Putamen (tissue), 1 donor: ENCODE measurements at places on chromosomes 5 and 9.

GRCh38 chr9:69079186-69079585, 43.6 kb downstream of the FXN start:
- DNase-seq, result no peak

GRCh38 chr9:4799775-4800174, 7.0 kb downstream of the RCL1 start:
- DNase-seq, result no peak

DNA sequence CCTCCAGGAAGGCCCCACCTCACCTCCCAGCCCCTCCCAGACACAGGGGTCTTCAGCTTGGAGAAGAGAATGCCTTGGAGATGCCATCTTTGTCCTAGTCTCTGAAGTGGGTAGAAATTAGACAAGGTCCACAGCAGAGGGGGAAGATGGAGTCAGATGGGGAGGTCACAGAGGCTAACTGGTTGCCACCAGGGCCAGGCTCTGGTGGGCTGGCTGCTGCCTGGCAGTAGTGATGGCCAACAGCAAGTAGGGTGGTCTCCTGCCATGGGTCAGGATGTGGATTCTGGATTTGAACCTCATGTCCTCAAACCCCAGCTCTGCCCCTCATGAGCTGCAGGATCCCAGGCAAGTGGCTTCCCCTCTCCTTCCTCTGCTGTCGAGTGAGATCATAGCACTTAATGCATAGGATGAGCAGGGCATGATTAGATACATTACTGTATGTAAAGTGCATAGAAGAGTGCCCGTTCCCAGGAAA, 38.7 kb upstream of the NEK6 start:
- no peak for DNase-seq

DNA sequence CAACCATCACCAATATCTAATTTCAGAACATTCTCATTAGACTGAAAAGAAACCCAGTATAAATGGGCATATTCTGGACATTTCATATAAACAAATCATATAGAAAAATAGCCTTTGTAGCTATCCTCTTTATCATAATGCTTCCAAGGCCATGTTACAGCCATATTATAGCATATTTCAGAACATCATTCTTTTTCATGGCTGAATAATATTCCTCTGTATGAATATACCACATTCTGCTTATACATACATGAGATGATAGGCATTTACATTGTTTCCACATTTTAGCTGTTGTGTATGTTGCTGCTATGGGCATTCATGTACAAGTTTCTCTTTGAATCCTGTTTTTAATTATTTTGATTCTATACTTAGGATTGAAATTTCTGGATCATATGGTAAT, 167.0 kb downstream of the FBXL17 start:
- no peak for DNase-seq

GRCh38 chr9:90340421-90340820, 302.2 kb downstream of the DIRAS2 start:
- DNase-seq, result no peak

DNA sequence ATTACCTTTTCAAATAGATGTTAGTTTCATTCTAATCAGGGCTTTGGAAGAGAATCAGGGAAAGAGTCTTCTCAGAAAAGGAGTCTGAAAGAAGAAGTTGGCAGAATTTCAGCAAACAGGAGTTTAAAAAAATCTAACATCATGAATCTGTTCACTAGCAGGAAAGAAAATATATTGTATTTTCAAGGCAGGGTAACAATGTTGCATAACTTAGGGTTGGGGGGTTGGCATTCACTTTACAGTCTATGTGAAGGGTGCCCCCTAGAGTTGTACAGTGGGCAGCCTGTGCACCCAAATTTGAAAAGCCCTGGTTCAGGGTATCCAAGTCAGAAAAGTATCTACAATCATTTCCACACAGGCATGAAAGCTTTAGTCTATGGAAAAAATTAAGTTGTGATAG, 348.4 kb upstream of the SLC30A5 start:
- peak; percentile 52 for DNase-seq

- no peak for DNase-seq
These were observed 40.4 kb downstream of the CTNNA1 start for GRCh38 chr5:138793575-138793974.

- no peak for DNase-seq
These were observed 67.9 kb upstream of the TSLP start for GRCh38 chr5:111003623-111004022.

GRCh38 chr9:93599571-93600403, 23.4 kb downstream of the PHF2 start:
- no peak for DNase-seq

GRCh38 chr5:123626051-123626450, 114.1 kb downstream of the CSNK1G3 start:
- DNase-seq, result no peak

GRCh38 chr9:12684974-12685373, 8.2 kb upstream of the TYRP1 start:
- DNase-seq, result no peak

GRCh38 chr9:97545486-97545885, 44.0 kb downstream of the TMOD1 start:
- DNase-seq, result no peak

GRCh38 chr9:89657295-89657694, 52.5 kb downstream of the GADD45G start:
- DNase-seq, result no peak
